ENCODE measurements at places on chromosomes 7 and 10.
A peak's percentile ranks its signal among the peaks of the same experiment; 100 is the strongest.

GRCh38 chr7:88377434-88377833, 70.7 kb upstream of the STEAP4 start:
- DNase-seq = no peak

DNA sequence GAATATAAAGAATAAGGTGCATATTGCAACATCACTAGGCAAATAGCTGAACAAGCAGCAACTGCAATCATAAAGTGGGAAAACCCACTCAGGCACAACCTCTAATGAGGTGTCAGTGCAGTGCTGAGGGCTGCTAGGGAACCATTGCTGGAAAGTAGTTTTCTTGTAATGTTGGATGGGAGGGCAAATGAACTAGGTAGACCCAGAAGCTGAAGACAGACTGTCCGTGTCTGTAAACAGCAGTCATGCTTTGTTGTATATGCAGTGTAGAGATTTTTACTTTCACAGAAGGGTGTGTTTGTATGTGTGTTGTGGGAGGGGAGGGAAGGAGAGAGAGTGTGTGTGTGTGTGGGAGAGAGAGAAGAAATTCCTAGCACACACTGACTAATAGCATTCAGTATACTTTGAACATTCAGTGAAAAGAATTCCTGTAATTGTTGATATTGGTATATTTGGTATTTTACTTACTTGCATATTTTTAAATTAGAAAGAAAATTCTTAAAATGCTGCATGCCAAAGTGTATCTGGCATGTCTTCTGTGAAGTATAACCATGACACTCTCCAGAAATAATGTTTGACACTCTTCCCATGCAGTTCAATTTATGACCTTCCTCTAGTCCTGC, 28.8 kb downstream of the ITGB8 start:
- peak; percentile 16 for DNase-seq

DNA sequence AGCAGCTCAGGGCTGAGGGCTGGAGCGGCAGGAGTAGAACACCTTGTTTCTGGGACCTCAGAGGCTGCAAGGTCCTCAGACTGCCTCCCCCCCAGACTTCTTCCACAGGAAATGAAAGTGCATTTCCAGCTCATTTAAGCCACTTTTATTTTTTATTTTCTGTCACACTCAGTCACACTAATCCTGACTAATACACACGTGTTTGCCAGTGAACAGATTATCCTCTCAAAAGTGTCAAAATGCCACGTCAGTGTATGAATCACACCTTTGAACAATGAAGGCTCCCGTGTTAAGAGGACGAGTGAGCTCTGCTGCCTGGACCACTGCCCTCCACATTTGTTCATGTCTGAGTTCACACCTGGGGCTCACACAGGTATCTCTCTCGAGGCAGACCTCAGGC, 488.5 kb downstream of the DNAJB6 start:
- DNase-seq = no peak

- DNase-seq = no peak
These were observed 38.0 kb upstream of the INSYN2A start for GRCh38 chr10:127234306-127234800.

DNA sequence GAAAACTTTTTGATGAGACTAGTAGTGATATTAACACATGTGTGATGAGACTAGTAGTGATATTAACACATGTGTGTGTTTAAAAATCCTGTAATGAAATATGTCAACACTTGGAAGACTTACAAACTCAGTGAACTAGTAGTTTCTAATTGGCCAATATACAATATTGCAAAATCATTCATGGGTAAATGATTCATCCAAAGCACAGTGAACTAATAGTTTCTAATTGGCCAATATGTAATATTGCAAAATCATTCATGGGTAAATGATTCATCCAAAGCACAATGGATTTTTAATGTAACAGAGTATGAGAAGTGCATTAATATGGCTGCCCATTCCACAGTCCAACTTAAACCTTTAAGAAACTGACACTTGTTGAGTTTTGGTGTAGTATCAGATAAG, 77.8 kb downstream of the ATAD1 start:
- peak; percentile 53 for DNase-seq

DNA sequence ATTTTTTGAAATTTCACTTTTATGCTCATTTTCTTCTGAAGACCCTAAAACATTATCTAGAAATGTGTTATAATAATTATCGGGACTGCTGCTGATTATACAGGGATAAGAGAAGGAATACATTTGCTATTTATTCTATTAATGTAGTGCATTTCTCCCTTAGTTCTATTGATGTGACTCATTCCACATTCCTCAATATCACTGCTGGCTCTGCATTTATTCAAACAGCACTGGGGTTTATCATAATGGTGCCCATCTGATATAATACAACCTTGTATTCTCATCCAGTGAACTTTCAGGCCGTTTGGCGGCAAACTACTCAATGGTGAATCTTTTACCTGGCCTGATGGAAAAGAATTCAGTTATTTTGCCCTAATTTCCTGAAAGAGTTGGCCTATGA, 7.8 kb downstream of the KCND2 start:
- DNase-seq = no peak

- DNase-seq = peak; percentile 93
These were observed 12.1 kb downstream of the PDZD7 start for GRCh38 chr10:101018600-101019439.

DNA sequence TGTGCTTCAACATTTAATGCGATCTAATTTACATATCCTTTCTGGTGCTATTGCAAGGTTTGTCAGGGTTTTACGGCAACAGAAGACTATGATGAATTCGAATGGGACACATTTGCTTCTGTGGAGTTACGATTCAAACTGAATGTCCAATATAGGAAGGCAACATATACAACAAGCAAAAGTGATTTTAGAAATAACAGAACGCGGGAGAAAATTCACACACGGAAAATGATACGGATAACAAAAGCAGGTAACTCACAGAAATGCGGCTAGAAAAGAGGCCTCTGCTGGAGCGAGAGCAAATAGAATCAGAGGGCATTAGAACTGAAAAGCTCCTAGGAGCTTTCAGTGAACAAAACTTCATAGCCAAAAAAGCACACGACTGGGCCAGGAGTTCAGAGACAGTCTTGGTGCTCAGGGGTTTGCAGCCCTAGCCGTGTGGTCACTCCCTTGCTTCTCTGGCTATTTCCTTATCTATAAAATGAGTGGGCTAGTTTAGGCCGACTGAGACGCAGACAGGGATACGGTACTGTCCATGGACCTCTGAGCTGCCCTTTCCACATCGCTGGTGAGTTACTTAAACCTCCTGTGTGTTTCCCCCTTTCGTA, 557 bp upstream of the TAX1BP1 start:
- no peak for DNase-seq

DNA sequence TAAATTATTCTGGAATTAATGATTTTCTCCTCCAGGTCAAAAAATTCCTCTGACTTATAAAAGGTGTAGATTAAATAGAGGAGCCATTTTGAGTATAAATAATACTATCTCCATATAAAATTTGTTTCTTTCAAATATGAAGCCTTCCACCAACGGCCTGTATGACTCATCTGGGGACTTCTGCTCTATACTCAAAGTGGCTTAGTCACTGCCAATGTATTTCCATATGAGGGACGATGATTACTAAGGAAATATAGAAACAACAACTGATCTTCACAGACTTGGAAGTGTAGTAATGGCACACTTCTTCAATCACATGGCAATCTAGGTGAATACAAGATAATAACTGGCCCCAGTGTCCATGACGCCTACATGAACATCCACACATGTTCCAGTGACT, 335.6 kb upstream of the HGF start:
- DNase-seq = no peak

DNA sequence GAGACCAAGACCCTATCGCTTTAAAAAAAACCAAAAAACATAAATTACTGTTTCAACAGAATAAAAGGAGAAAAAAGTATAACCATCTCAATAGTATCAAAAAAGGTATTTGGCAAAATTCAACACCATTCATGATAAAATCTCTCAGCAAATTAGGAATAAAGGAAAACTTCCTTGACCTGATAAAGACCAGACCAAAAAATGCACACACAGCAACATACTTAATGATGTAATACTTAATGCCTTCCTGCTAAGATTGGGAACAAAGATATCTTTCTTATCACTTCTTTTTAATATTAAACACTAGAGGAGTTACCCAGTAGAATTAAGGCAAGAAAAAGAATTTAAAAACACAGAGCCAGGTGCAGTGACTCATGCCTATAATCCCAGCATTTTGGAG, 79.3 kb downstream of the CNOT4 start:
- no peak for DNase-seq

- DNase-seq = no peak
These were observed 262.9 kb downstream of the SNX13 start for GRCh38 chr7:17677408-17677807.

DNA sequence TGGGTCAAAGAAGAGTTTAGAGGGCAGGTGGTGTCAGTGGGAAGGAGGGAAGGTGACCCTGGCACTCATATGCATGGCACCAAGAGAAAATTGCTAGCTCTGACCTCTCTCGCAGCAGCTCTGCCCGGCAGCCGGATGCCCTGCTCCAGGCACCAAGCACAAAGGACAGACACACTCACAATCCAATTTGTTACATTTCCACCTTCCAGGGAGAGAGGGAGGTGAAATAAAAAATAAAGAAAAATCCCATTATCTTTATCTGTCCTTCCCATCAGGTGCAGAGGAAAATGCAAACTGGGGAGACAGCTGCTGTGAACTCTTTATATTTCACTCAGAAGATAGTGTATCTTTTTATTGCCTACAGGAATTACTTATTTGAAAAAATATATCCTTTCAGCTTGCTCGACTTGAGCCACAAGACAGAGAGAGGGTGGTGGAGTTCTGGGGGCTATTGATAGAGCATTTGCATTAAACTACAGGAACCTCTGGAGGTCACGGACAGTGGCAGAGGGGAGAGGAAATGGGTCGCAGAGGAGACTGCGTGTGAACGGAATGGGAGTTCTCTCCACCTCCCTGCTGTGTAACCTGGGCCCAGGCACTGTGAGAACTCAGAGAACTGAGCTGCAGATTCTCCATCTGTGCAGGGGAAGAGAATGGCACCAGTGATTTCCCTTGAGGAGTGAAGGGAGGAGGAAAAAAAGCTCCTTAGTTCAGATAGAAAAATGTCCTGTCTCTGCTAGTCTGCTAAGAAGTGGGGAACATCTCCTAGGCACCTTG, 421.4 kb downstream of the PLXNA4 start:
- DNase-seq = no peak

- no peak for DNase-seq
These were observed 100.5 kb downstream of the PRKAG2 start for GRCh38 chr7:151776446-151776845.

GRCh38 chr7:158320328-158320727, 267.3 kb downstream of the PTPRN2 start:
- DNase-seq = no peak

DNA sequence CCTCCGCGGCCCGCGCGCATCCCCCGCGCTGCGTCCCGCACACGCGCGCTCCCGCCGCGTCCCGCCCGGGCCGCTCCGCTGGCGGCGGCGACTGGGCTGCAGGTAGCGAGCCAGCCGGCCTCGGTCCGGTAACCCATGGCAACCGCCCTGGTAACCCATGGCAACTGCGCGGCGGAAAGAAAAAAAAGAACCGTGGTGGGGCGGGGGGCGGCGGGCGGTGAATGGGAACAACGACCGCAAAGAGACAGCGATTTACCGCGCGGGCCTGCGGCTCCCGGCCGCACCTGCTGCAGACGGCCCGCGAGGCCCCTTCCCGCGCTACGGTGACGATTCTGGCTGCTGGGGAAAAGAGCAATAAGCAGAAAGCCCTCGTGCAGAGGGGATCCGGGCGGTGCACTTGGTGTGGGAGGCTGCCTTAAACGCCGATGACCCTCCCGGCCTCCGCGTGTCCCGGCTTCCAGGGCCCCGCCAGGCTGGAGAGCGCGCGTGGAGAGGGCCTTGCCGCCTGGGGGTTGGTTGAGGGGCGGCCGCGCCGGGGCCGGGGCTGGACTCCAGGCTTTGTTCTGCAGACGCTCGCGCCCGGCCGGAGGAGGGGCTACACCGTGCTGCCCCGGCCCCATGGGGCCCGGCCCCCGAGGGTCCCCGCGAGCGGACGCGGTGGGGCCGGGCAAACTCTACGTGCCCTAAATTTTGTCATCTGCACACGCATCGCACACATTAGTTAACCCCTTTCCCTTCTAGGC, 84.7 kb downstream of the SNX10 start:
- no peak for DNase-seq

DNA sequence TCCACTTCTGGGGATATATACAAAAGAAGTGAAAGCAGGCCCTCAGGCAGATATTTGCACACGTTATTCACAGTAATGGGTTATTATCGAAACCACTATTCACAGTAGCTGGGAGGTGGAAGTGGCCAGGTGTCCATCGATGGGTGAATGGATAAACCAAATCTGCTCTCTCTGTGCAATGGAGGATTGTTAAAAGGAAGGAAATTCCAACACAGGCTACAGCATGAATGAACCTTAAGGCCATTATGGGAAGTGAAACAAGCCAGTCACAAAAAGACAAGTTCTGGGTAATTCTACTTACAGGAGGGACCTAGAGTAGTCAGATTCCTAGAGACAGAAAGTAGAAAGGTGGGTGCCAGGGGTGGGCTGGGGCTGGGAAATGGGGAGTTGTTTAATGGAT, 48.5 kb upstream of the BHLHA15 start:
- no peak for DNase-seq

GRCh38 chr7:141593134-141593533, 41.9 kb downstream of the AGK start:
- DNase-seq = no peak

DNA sequence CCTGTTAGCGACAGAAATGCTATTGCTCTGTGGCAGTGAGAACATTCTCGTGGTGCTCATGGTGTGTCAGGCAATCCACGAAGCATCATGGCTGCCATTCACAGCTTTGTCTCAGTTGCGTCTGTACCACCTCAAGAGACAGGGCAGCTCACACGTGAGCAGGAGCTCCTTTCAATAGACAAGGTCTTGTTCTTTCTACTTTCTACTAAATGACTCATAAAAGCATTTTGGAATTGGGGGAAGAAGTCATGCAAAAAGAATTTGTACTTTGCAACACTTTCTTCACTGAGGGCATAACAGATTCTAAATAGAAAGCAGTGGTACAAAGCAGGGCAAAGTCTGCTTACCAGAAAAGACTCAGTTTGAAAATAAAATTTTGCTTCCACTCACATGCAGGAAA, 638.5 kb downstream of the PHTF2 start:
- no peak for DNase-seq

DNA sequence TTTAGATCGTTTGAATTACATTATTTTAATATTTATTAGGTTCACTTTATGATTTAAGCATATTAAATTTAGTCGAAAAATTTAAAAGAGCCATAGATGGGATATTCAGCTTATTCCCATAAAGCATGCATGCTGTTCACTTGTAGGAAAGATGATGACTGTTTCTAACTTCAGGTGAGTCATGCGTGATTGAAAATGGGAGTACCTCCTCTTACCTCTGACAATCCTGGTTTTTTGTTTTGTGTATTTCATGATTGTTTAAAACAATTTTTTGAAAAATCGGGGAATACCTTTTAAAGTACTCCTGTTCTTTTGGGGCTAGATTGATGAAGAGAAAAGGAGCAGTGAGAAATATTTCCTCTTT, 1.4 kb downstream of the TNKS2 start:
- DNase-seq = peak; percentile 22

- DNase-seq = peak; percentile 80
These were observed 5.7 kb upstream of the TNRC18 start for GRCh38 chr7:5429253-5429856.

GRCh38 chr7:94205529-94205928, 189.2 kb upstream of the COL1A2 start:
- no peak for DNase-seq

GRCh38 chr7:48097521-48098231, 8.6 kb downstream of the UPP1 start:
- no peak for DNase-seq

GRCh38 chr7:29839302-29839701, 33.0 kb downstream of the WIPF3 start:
- no peak for DNase-seq
